ENCODE measurements at places on chromosomes 13 and 19.
A peak's percentile ranks its signal among the peaks of the same experiment; 100 is the strongest.

DNA sequence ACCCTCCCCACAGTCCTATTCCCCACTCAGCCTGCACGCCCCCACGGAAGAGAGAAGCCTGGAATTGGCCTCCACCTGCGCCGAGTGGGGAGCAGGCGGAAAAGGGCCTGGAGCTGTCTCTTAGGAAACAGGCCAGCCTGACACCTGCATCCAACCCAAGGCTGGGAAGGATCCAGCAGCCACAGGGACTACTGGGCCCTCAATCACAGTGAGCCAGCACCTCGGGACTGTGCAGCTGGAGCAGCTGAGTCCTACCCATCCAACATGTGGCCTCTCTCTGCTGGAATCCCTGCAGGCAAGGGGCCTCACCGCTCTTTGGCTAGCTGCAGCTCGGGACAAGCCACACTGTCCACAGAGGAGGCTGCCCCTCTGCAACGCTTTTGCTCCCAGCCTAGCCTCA is 8.3 kb upstream of the EPHX3 start:
- no peak for DNase-seq

GRCh38 chr19:15418231-15418578 is 583 bp downstream of the AKAP8L start:
- no peak for DNase-seq

- no peak for DNase-seq
These were observed 12.5 kb upstream of the PNMA8B start for GRCh38 chr19:46508206-46508605.

- DNase-seq: no peak
These were observed 1.1 kb upstream of the FAM187B start for GRCh38 chr19:35229601-35230000.

DNA sequence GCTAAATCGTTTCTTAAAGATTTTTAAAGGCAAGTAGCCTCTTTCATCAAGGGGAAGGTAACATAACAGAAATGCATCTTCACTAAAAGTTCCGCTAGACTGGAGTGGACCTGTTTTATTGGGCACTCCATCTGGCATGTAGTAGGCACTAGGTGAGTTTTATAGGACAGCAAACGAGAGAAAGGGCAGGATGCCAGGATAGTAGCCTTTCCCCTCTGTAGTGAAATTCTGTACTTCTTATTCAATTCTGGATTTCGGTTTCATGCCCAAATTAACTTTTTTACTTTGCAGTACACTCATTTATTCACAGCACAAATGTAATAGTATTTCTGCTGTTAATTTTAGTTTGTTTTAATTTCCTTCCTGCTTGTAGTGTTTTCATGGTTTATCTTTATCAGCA is 45.2 kb downstream of the GPR180 start:
- no peak for DNase-seq

- DNase-seq: no peak
These were observed 20.6 kb downstream of the MTMR6 start for GRCh38 chr13:25266706-25267105.

GRCh38 chr19:42857544-42857867 is 22.0 kb downstream of the PSG1 start:
- no peak for DNase-seq

- DNase-seq: no peak
These were observed 3.6 kb downstream of the F2RL3 start for GRCh38 chr19:16892436-16892835.

DNA sequence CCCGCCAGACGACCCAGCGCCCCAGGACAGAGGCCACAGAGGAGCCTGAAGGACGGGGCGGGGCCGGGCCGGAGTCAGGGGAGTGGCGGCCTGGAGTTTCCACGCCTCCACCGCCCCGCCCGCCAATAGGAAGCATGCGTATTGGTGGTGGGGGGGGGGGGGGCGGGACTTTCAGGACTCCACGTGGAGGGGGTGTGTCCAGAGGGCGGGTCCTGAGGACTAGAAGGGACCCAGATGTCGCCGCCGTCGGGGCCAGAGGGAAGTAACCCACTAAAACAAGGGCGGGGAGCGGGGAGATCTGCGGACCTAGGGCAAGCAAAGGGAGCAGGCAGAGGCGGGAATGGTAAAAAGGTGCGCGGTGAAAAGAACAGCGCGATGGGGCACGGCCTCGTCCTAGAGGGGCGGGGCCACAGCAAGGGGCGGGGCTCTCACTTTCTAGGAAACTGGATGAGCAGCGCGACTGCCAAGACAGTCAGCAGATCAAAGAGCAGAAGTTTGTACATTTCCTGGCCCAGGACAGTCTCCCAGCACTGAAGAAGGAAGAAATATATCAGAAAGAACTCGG is 2.8 kb upstream of the LENG1 start:
- peak; percentile 75 for DNase-seq

All from NCI-H1417 (cell line).